ENCODE measurements at places on chromosomes 16 and 17. TPM values are rescaled to one million over a fixed set of nuclear protein-coding genes. Genes with fewer than 3 reads are reported as not detected.

DNA sequence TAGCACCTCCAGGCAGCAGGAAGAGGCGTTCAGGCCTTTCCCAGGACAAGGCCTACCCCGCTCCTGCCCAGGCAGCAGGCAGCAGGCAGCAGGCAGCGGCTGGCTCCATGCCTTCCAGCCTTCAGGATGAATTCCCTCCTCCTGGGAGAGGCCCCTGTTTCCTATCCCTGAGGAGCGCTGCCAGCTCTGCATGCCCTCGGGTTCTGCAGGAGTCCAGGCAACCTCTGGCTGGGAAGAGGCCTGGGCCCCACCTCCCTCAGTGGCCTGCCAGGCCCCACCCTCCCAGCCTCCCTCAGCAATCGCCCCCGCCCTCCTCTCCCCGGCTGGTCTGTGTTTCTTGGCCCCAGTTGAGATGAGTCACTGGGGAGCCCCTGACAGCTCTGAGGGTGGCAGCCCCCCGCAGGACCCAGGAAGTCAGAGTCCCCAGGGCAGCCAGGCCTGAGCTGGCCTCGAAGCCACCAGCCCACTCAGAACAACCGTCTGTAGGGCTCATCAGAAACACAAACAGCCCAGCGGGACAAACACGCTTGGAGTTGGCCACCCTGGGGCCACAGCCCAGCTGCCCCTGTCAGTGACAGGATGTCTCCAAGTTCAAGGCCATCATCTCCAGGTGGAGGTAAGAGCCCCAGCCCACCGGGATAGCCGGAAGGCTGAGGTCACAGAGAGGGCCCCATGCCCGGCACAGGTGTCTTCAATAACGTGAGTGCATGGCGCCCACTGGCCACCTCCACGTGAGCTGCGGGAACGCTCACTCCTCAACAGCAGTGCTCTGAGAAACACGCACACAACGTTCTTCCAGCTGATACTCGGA is 39.5 kb upstream of the CIBAR2 start:
- DNase-seq, result no peak

DNA sequence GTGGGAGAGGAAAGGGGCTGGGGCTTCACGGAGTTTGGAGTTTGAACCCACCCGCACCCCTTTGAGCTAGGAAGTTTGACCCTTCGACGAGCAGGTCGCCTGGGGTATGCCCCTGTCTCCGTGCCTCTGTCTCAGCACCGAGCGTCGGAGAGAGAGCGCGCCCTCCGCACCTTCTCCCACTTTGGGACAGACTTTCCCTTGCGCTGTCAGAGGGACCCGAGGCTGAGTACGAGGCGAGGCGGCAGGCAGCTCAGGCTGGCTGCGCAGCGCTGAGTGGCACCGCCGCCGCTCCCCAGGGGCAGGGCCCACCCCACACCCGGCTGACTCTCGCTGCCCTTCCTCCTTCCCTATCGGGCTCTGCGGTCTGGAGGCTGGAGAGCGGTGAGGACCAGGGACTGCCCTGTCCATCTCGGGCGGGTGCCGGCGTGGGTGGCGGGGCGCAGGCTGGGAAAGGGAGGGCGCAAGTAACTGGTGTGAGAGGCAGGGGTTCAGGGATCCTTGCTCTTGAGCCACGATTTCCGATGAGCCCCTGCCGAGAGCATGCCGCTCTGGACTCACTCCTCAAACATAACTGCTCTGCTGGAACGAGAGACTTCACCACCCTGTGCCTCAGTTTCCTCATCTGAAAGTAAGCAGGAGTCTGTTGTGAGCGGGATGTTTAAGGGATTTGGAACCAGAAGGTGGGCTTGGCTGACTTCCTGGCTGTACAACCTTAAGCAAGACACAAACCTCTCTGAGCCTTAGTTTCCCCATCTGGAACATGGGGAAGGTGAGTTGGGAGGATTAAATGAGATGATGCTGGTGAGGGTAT is 981 bp downstream of the BEAN1 start:
- no peak for DNase-seq

GRCh38 chr16:27993587-27993986 is 69.9 kb downstream of the GSG1L start:
- no peak for DNase-seq

DNA sequence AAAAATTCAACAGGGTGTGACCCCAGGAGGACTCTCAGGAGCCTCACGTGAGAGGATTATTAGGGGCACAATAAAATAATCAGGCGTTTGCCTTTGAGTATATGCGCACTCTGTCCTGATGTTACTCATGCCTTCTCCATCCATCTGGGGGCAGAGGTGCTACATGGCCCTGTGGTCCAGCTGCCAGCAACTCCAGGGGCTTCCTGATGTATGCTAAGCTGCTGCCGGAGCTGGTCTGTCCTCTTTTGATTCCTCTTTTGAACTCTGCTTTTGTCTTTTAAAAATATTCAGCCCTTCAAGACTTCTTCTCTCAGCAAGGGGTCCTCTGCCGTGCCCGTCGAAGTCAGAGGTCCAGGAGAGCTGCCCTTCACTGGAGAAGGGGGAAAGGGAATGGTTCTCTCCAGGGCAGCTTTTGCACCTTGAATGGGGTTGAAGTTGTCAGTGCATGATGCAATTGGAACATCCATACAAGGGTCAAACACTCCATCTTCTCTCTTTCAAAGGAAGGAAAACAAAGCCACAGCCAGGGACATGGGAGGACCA is 431.4 kb downstream of the SHISA9 start:
- no peak for DNase-seq

- DNase-seq, result no peak
These were observed 1951.7 kb downstream of the TP53TG3F start for GRCh38 chr16:35411156-35411555.

The CTRB2 gene
- not detected for polyA plus RNA-seq

The HSD17B1 gene
- polyA plus RNA-seq, result 0.88 TPM

The VAT1L gene
- not detected for polyA plus RNA-seq

The TAOK2 gene
- polyA plus RNA-seq, result 1.7 TPM

The TLCD3B gene
- not detected for polyA plus RNA-seq
